ENCODE measurements at places on chromosomes 12 and 14.

- no peak for DNase-seq
Observed at GRCh38 chr14:29759521-29760340, 167.9 kb downstream of the PRKD1 start.

GRCh38 chr12:92418381-92418780, 272.7 kb upstream of the BTG1 start:
- DNase-seq = no peak

DNA sequence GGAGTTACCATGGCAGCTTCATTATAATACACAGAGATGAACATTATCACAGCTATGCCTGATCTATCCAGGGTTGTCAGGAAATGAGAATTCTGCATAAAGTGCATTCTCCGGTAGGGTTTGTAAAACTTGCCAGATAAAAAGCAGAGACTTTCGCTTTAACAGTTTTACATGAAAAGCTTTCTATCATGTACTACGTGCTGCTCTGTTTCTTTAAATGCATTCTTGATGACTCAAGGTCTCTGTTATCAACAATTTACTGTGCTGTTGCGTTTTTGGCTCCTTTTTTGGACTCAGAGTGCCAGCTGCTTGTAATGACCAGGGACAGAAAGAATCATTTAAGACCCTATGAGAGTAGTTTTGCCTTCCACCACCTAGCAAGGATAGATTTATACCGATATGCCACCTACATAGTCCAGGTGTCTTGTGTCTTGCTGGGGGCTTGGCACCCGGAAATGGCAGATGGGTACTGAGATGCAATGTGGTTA, 371.2 kb downstream of the BTG1 start:
- peak; percentile 39 for DNase-seq

GRCh38 chr12:70966996-70967790, 46.7 kb upstream of the PTPRR start:
- DNase-seq = no peak

DNA sequence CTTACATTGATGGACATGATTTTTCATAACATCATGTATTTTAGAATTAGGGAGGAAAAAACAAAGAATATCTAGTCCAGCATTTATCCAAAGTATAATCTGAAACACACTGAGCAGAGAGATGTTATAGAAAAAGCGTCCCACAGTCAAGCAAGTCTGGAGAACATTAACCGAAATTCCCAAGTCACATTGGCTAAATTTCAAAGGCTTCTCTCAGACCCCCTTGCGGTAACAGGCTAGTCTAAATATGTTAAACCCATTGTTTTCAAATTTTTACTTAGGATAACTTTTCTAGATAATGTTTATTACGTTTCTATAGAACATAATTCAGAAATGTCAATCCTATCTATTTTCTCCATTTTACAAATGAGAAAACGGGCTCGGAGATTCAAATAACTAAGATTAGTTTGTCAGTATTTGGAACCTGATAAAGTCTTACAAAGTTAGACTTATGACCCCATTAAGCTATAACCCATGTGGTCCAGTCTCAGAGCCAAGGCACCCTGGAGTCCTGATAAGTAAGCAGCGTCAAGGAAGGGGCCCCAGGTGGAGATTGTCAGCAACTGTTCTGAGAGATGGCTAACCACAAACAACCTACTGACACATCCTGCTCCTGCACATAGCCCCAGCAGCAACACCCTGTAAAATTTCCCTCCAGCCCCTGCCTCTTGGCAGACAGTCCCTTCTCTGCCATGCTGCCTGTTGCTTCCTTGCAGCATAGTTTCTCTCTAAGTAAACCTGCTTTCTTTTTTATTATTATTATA, 220.6 kb upstream of the TMEM260 start:
- DNase-seq = peak; percentile 7

DNA sequence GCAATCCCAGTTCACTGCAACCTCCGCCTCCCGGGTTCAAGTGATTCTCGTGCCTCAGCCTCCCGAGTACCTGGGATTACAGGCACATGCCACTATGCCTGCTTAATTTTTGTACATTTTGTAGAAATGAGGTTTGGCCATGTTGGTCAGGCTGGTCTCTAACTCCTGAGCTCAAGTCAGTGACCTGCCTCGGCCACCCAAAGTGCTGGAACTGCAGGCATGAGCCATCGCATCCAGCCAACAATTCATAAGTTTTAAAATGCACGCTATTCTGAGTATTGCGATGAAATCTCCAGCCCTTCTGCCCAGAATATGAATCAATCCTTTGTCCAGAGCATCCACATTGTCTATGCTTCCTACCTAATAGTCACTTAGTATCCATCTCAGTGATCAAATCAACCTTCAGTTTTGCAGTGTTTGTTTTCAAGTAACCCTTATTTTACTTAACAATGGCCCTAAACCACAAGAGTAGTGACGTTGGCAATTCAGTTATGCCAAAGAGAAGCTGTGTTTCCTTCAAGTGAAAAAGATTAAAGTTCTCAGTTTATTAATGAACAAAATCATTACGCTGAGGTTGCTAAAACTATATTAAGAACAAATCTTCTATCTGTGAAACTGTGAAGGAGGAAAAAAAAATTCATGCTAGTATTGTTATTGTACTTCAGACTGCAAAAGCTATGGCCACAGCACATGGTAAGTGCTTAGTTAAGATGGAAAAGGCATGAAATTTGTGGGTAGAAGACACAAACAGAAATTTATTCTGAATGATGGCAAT, 11.0 kb downstream of the GCH1 start:
- DNase-seq = no peak

DNA sequence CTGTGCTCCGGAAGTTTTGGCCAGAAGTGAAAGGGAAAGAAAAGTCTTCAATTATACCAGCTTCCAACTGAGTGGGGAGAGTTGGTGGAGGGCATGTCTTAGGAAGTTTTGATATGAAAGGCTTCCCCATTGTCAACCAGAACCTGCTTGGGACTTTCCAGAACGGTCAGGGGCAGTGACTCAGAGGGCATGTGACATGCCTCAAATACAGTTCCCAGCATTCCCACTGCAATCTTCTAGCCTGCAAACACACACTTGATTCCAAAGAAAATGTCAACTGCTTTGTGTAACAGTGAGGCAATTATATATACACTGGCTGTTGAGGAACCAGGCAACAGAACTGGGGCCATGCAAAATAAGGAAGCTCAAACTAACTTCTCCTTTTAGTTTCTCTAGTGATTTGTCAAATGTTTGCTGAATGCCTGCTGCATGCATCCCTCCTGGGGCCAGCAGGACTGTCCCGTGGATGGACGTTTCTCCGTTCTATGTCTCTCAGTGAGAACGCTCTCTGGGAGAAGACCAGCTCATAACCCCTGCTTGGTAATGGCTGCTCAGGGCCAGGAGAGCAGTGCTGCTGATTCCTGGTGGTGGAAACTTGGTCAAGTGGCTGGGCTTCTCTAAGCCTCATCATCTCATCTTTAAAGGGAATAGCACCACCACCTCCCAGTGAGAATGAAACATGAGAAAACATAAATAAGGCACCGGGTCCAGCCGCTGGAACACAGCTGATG, 18.3 kb downstream of the SLC25A47 start:
- no peak for DNase-seq

GRCh38 chr12:68118096-68118755, 41.3 kb downstream of the IFNG start:
- no peak for DNase-seq

GRCh38 chr12:53949631-53950436, 4.9 kb upstream of the HOXC12 start:
- no peak for DNase-seq

DNA sequence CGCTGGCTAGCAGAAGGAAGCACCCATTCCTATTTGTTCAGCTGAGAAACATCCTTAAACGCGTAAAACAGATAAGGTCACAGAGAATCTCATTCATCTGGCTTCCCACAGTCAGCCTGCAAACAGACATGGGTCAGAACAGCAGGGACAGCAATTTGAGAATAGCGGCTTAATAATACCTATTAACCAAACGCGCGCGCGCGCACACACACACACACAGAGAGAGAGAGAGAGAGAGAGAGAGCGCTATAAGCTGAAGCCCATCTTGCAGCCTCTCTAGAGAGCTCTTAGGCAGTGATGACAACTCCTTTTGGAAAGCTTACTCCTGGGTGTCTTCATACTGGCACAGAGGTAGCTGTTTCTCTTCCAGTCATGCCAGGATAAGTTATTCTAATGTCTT, 26.4 kb downstream of the TMEM132D start:
- no peak for DNase-seq

GRCh38 chr12:22535478-22535877, 8.9 kb downstream of the C2CD5 start:
- no peak for DNase-seq

DNA sequence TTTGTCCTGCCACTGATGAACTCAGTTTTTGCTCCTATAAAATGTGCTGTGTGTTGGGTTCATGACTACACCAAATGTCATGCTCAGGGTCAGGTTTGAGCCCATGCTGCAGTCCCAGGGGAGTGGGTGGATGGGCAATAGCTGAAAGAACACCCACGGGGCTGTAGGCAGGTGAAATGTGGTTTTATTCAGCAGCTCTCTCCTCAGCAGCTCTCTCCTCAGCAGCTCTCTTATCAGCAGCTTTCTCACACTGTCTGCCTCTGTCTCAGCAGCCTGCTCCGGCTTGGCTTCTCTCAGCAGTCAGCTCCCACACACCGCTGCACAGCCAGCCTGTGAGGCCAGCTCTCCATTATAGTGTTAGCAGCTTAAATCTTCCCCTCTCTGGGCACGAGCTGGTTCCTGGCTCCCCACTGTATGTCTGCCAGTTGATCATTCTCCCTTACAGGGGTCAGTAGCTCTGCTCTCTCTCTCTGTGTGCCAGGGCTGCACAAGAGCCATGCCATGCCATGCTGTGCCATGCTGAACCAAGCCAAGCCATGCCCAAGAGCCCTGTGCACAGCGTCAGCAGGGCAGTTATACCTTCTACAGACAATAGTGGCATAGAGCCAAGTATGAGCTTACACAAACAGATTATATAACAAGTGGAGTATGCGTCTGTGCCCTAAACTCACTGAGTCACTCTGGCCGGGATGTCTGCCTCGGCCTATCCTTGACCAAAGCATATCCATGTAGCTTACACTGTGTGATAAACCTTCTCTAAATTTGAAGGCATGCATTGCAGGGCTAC, 303.3 kb upstream of the TMPO start:
- DNase-seq = no peak

DNA sequence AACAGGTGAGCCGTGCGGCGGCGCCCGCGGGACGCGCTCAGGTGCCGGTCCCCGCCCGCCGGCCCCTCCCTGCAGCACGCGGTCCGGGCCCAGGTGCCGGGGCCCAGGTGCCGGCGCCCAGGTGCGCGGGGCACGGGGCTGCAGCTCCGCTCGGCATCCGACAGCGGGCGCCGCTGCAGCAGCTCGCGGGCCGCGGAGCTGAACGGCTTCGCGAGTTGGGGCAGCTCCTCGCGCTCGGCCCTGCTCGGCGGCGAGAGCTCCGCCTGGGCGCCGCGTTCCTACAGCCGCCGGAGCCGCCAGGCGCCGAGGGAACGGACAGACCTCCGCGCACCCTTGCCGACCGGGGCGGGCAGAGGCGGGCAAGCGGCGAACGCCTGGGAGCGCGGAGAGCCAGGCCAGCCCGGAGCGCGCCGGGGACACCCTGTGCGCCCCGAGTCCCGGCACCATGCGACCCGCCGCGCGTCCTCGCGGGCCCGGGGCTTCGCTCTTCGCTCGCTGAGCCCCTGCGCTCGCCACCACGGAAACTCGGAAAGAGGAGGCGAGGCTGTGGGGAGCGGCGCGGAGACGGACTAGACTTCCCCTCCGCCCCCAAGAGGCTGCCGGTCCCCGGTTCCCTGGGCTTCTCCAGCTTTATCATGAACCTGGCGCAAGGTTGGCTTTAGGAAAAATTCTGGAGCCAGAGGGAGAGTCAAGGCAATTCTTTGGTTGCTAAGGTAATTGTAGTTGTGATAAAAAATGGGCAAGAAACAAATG, at the start of gene RGS6:
Gene RGS6 (plus strand): TSS at position 201 of the 753 bp plus-strand sequence.
- DNase-seq = peak; percentile 72

- peak; percentile 44 for DNase-seq
Observed at GRCh38 chr12:110371408-110372055, 32.0 kb downstream of the ANAPC7 start.

DNA sequence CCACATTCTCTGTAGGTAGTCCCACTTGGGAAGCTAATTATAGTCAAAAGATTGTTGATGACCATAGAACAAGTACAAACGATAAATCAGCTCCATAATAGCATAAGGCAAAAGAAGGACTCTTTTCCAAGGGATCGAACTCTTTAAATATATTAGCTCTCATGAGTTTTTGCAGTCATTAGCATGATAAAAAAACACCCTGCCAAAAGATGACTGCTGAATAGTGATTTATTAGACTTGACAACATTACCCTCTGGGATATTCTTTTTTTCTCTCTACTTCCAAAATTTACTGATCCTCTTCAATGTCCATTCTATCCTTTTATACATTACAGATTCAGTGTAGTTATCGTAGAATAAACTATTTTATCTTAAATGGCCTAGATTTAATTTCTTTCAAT, 14.2 kb downstream of the EPYC start:
- no peak for DNase-seq

- no peak for DNase-seq
Observed at GRCh38 chr12:26750531-26751175, 82.3 kb downstream of the ITPR2 start.

- peak; percentile 90 for DNase-seq
Observed at GRCh38 chr14:103108749-103109207, 14.3 kb downstream of the EXOC3L4 start.

DNA sequence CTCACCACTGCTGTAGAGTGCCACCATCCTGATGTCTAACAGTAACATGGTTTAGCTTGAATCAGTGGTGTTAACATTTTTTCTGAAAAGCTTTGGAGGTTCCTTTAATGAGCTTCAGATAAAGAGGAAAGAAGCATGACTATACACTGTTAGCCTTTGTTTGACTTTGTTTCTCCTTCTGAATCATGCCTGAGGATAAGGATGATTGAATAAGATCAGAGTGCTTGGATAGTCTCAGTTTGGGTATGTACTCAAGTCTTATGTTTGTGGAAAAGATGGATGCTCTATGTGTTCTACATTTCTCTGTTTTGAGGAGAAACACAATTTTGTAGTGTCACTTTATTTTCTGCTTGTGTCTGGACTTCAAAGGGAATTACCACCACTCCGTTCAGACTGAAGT, 42.0 kb downstream of the GPATCH2L start:
- no peak for DNase-seq

DNA sequence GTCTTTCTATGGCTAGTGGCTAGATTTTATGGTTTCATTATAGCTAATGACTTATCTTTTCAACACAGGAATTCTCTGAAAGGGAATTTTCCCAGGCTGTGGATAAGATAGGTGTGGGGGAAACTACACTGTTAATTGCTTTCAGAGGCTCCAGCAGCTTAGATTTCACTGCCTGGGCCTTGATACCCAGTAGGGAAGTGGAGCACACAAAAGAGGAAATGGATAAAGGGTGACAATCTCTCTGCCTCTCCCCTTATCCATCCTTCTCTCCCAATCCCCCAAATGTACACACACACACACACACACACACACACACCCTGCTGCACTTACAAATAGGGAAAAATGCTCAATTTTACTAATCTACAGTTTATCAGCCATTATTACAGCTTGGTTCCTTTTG, 19.1 kb downstream of the SIX4 start:
- no peak for DNase-seq

- no peak for DNase-seq
Observed at GRCh38 chr12:2023365-2023764, 19.1 kb upstream of the DCP1B start.

GRCh38 chr12:15590180-15590826, 198.9 kb downstream of the EPS8 start:
- peak; percentile 67 for DNase-seq

GRCh38 chr12:59940631-59941342, 345.0 kb downstream of the SLC16A7 start:
- no peak for DNase-seq

GRCh38 chr12:119068129-119068856, 87.0 kb downstream of the SRRM4 start:
- DNase-seq = no peak
